ENCODE measurements at places on chromosomes 12 and 14. TPM values are rescaled to one million over a fixed set of nuclear protein-coding genes. Genes with fewer than 3 reads are reported as not detected.

- no peak for DNase-seq
These were observed 5.3 kb upstream of the PSMD9 start for GRCh38 chr12:121883315-121883660.

DNA sequence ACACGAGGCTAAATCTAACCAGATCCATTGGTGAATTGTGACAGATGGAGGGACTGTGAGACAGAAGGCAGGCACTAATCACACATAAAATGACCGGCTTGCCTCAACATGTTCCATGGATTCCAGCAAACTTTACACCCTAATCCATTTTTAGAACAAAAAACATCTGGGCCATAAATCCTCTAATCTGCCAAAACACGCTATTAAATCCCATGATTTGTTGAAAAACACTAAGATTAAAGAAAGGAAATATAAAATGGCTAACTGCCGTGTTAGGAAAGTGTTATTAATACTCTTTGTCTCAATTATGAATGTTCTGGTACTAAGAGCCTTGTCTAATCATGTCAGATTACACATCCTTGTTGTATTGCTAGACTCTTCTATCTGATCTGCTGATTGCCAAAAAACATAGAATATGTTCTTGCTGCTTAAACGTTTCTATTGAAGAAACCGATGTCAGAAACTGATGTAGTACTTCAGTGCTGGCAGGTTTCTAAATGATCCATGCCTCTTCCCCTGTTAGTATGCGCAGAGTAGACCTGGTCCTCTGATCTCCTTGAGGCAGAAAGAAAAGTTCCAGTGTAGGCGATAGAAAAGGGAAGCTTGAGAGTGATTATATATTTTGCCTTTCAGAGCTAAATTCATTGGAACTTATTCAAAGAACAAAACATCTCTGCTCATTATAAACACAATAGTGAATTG is 384.9 kb downstream of the SOX5 start:
- DNase-seq, result no peak

Gene WDR89
- 21.8 TPM for polyA plus RNA-seq

DNA sequence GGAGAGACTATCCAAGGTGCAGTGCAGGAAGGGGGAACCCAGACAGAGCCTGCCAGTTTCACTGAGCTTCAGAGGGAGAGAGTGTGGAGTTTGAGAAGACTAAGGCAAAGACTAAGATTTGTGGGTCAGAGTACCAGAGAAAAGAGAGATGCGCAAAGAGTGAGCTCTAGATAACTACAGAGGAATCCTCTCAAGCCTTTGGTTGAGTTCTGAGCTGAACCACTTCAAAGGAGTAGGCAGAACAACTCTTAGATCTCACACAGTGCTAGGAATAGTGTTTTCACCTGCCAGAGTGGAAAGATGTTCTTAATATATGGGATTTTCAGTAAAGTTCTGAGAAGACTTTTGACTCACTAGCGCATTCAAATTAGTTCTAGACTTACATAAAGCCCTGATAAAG is 10.7 kb upstream of the M6PR start:
- no peak for DNase-seq

Gene IQSEC3
- 6.4 TPM for polyA plus RNA-seq

GRCh38 chr14:61553730-61554641 is 141.3 kb upstream of the HIF1A start:
- DNase-seq, result no peak

Gene RNASE2
- polyA plus RNA-seq, result 0.86 TPM

GRCh38 chr14:80395031-80395430 is 183.7 kb upstream of the DIO2 start:
- no peak for DNase-seq

Gene GNPTAB
- polyA plus RNA-seq, result 37.7 TPM

GRCh38 chr12:124286414-124286813 is 8.5 kb upstream of the RFLNA start:
- no peak for DNase-seq

GRCh38 chr12:34347367-34347766 is 325.1 kb downstream of the ALG10 start:
- no peak for DNase-seq

Gene LRRC43
- 3.4 TPM for polyA plus RNA-seq
